ENCODE measurements at places on chromosomes 2 and 18.

- DNase-seq: no peak
Observed at GRCh38 chr18:48324651-48325050, 84.5 kb downstream of the ZBTB7C start.

- no peak for DNase-seq
Observed at GRCh38 chr2:71609029-71609428, 155.7 kb downstream of the DYSF start.

DNA sequence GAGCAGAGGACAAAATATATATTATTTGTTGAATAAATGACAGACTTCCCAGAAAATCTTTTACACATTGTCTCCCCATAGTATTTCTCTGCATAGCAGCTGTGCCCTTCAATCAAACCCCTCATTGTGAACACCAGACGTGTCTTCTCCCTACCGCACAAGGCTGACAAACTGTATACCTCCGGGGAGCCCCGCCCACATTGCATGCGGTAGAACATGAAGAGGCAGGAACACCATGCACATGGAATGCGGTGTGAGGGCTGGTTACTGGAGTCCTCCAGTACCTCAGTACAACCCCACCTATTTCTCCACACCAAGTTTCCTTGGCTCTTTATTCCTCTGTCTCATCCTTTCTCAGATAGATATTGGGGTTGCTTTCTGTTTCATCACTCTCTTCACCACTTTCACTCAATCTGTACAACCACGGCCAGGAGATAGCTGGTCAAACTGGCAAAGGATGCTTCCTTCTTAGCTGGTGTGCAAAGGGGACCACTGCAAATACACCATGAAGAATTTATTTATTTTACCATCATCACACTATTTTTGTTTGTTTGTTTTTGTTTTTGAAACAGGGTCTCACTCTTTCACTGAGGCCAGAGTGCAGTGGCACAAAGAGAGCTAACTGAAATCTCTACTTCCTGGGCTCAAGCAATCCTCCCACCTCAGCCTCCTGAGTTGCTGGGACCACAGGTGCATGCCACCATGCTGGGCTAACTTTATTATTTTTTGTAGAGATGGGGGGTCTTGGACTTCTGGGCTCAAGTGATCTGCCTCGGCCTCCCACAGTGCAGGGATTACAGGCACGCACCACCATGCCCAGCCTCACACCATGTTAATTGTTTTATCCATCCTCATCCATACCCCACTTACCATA lies 2.3 kb upstream of the NBAS start:
- DNase-seq: no peak

DNA sequence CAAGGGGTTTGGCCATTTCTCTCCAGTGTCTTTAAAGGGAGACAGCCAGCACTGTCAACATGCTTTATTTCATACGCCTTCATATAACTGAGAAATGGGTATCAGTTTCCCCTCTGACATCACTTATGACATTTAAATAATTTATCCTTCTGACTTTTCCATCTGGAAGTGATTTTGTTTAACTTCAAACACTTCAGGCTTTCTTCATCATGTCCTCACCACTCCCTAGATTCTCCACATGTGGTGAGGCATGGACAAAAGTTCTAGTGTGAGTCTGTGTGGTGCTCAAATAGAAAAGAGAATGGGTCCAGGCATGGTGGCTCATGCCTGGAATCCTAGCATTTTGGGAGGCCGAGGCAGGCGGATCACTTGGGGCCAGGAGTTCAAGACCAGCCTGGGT lies 158.6 kb downstream of the TXNL1 start:
- DNase-seq: no peak

DNA sequence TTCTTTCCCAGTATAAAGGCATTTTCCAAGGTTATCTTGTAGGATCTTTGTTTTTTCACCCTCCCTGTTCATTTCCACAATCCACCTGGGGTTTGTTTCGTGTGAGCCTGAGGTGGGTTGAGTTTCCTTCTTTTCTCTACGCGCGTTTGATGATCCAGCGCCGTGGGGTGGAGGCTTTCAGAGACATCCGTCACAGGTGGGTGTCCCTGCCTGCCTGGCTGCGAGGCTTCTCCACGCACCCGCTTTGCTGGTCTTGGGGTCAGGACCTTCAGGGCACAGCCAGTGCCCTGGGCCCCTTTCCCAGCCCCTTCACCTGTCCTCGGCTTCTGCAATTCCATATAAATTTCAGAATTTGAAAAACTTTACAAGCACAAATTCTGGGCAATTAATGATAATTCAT lies 109.0 kb upstream of the ALKAL2 start:
- no peak for DNase-seq

DNA sequence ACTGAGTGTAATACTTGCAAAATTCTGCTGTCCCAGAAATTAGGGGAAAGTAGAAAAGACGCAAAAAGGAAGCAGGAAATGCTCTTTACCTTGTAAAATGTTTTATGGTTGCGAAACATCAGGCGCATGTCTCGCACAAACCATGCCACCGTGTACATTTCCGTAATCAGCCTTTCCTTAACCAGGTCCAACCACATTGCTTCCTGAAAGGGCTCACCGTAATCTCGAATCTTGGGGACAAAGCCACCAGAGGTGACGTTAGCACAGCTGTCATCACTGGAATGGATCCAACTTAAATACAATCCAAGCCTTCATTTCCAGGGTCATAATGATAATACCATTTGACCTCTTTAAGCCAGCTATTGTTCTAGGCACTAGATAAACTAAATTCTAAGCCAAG lies 49.3 kb downstream of the SP110 start:
- DNase-seq: peak; percentile 12

DNA sequence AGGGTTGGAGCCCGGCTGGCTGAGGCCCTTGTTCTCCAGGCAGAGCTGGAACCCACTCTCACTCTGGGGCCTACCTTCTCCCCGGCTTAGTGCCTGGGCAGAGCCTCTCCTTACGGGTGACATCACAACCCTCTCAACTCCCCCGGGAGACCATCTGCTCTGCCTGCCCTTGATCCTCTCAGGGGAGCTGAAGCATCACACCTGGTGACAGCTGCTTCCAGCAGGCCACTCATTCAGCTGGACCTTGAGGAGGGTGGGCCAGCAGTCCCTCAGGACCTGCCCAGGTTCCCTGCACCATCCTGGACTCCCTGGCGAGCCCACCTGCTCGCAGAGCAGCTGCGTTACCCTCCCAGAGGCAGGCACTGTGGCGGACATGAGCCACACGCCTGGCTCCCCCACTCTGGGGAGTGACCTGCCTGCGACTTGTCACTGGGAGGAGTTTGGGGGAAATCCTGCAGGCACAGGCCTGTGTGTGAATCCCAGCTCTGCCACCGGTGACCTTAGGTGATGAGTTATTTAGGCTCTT lies 13.1 kb downstream of the HS6ST1 start:
- DNase-seq: no peak

DNA sequence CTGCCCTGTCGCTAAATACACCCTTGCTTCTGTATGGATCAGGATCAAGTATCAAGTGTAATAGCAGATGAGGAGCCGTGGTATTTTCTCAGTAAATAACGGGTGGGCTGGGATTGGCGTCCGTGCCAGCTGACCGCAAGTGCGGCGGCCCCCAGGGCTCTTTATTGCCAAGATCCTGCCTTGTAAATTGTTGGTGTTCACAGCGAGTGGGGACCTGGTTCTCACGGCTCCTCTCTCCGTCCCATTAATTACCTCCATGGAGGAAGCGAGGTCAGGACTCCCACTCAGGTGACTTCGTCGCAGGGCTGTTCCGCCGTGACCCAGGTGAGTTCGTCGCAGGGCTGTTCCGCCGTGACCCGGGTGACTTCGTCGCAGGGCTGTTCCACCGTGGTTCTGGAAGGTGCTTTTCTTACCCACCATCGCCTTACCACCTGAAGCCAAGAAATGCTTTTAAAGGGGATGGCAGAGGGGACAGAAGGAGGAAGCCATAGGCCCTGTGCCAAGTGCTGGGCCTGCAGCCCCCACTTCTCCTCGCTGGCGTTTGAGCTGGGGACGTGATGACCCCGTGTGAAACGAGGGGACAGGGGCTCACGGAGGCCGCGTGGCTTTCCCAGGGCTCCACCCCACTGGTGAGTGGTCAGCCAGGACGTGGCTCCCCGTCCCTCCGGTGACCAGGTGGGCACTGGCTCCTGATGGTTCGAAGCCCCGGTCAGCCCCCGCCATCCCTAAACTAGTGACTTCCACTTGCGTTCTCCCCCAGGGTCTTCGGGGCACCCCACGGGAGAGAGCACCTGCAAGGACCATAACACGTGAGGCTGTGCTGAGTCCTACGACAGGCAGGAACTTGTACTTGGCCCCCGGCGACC lies 118.4 kb downstream of the TWIST2 start:
- DNase-seq: no peak

- DNase-seq: no peak
Observed at GRCh38 chr2:161484061-161484460, 68.0 kb downstream of the TBR1 start.

DNA sequence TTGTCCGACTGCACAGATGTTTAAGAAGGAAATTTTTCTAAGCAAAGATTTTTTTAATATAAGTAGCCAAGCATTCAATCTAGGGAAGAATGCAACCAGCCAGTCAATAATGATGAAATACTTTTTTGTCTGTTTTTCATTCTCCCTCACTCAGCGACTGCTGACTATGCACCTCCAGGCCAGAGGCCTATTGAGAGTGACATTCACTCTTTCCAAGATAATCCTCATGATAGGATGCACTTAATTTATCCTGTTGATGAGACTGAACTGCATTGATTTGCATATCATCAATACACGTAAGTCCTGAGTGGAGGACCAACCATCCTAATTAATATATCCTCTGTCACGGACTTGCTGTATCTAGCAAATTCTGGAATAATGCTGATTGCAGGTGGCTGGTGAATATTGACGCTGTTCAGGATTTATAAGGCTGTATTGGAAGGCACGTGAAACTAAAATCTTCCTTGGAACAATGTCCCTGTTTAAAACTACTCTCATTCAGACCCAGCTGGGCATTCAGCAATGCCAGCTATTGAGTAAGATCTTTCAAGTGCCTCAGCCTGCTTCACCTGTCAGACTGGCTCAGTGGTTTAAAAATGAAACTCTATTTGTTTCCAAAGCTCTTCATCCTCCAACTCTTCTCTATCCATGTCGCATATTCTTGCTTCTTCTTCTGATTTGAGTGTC lies 142.2 kb downstream of the MAP2 start:
- DNase-seq: no peak

DNA sequence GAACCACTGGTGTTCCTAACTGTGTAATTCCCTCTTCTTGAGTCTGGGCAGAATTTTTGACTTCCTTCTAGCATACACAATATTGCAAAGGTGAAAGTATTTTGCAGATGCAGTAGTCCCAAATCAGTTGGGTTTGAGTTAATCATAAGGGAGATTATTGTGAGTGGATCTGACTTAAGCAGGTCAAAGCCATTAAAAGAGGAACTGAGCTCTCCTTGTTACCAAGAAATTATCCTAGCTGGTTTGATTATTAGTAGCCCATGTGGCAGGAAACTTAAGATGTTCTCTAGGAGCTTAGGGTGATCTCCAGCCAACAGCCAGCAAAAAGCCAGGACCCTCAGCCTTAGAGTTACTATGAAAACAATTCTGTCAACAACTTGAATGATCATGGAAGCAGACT lies 221.8 kb downstream of the RPIA start:
- DNase-seq: no peak

GRCh38 chr2:2516386-2516785 lies 185.3 kb upstream of the MYT1L start:
- no peak for DNase-seq

DNA sequence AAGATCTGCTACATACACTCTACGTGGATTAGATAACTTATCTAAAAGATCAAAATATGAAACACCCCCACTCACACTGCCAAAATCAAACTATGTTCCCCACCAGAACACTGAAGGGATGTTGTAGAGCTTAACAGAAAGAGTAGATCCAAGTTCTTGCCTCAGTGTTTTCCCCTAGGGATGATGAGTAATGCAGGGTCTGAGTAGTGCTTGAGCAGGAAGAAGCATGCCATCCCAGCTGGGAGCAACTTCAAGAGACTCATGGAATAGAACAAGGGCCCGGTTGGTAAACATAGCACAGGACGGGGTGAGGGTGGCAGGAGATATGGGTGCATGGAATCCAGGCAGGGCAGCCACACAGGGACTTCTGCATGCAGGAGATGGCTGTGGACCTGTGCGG lies 74.3 kb downstream of the SNTG2 start:
- peak; percentile 72 for DNase-seq

DNA sequence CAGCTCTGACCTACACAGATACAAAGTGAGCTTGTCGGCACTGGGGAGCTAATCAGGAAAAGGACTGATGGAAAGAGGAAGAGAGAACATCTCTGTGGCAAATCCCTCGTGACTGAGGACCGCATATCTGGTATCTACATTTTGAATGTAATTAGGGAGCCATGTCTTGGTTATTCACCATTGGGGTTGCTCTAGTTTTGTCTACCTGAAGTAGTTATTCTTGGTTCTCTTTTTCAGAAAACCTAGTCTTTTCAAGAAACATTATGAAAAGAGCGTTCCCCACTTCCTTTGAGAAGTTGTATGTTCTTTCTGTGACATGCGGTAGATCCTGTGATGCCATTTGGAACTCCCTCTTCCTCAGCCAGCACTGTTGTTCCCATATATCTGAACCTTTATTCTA lies 104.4 kb downstream of the DOCK10 start:
- DNase-seq: no peak

- DNase-seq: no peak
Observed at GRCh38 chr2:113133704-113134598, 6.6 kb downstream of the IL1RN start.

DNA sequence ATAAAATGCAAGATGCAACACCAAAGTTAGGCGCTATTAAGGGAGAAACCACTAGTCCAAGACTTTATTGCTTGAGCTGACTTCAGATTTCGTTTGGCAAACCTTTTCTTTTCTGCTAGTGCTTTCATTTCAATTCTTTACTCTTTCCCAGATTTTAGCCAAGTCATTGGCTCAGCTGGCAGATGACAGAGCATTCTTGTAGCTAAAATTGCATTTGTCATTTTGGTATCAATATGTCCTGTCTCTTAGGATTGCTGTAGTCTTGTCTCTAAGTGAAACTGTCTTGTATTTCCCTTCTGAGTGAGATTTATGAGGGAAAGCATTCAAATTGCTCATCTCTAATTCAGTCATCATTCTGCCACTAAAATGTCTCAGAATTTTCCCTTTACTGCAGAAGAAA lies 335.1 kb downstream of the METTL4 start:
- DNase-seq: no peak

DNA sequence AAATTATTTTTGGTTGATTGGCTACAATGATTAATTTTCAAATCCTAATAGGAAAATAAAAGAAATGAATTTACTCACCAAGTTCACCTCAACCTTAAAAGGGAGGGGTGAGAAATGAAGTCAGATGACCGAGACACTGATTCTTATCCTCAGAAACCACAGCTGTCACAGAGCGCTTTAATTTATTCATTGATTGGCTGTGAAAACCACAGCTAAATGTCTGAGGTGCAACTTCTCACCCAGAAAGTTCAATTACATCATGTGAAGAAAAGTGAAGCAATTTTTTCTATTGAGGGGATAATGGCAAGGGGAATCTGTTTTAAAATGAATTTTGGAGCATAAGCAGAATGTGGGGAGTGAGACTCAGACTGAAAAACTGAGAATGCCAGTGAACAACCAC lies 128.4 kb downstream of the RNF152 start:
- DNase-seq: no peak

GRCh38 chr2:104848526-104848925 lies 5.4 kb upstream of the POU3F3 start:
- no peak for DNase-seq

Data from brain microvascular endothelial cell (primary cell).